G401 (cell line): ENCODE measurements at places on chromosomes 7 and 10. TPM values are rescaled to one million over a fixed set of nuclear protein-coding genes. Genes with fewer than 3 reads are reported as not detected.

Gene KCNH2
- total RNA-seq: 10.8 and 11.5 TPM in 2 replicates

Gene APBB1IP
- total RNA-seq: not detected in 2 replicates

DNA sequence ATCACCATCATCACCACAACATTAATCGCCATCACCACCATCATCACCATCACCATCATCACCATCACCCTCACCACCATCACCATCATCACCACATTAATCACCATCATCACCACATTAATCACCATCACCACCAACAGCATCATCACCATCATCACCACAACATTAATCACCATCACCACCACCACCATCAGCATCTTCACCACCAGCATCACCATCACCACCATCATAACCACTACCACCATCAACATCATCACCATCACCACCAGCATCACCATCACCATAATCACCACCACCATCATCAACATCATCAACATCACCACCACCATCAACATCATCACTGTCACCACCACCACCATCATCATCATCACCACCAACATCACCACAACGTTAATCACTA is 124.6 kb downstream of the WDFY4 start:
- no peak for DNase-seq

DNA sequence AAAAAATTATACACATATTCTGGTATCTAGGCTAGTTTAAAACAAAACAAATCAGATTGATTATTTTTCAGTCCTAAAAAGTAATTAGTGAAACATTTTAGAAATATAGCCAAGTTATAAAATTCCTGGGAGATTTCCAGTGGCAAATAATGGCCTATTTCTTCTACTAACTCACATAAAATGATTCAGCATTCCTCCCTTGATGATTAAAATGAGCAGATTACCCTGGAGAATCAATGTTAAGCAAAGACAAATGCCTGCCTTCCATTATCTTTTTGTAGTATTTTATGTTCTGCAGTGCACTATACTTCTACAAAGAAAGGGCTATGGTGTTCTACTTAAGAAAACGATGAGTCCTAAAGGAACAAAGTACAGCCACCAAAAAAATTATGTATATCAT is 53.6 kb downstream of the PARD3 start:
- DNase-seq: no peak

GRCh38 chr10:42744134-42744701 is 38.4 kb upstream of the BMS1 start:
- no peak for DNase-seq

DNA sequence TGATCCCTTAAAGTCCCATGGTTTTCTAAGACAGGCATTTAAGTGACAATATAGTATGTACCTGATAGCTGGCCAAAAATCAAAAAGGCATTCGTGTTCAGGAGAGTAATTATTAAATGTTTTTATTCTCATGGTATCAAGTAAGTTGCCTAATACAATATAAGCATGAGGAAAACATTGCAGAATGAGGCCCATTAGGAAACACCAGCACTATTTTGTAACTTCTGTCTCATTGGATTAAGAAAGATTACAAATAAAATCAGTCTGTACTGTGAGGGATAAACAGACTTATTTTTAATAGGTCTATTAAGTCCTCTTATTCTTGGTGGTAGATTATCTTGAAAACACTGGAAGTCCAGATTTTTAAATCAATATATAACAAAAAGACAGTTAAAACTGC is 110.1 kb downstream of the SNX13 start:
- DNase-seq: no peak

Gene ZNF92
- 5.6 and 9.6 TPM in 2 replicates for total RNA-seq

GRCh38 chr10:24901686-24902399 is 50.6 kb downstream of the PRTFDC1 start:
- no peak for DNase-seq

Gene MGAM2
- total RNA-seq: not detected in 2 replicates

Gene ARHGEF5
- total RNA-seq: not detected in 2 replicates
